ENCODE measurements at places on chromosomes 12 and 14.
A peak's percentile ranks its signal among the peaks of the same experiment; 100 is the strongest.

DNA sequence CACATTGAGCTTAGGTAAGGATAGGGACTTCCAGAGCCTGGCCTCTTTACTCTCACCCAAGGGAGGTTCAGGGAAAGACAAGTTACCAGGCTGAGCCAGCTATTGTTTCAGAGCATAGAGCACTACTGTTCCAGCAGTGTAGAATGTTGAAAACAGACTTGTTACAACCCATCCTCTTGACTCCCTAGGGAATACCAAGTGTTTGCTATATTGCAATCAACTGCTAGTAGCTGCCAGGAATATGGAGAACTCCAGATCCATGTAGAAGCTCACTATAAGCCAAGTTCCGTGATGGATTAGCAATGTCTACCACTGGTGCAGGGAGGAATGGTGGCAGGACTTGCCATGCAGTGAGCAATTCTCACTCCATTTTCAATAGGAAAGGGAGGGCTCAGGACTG is 199.8 kb upstream of the RBM19 start:
- DNase-seq: no peak

DNA sequence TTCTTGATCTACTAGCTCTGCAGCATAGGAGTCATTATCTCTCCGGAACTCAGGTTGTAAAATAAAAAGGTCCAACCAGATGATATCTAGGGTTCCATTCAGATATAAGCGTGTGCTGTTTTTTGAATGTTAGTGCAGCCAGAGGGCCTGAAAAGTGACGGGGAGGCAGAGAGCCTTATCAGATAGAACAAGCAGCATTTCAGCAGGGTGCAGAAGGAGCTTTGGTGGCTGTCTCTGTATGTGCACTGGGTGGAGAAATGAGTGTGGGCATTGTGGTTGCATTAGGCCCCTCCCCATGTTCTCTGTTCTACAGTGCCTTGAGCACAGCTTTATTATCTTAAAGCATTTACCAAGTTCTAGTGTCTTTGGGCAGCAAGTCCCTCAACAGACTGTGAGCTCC is 275.1 kb downstream of the NRXN3 start:
- DNase-seq: no peak

DNA sequence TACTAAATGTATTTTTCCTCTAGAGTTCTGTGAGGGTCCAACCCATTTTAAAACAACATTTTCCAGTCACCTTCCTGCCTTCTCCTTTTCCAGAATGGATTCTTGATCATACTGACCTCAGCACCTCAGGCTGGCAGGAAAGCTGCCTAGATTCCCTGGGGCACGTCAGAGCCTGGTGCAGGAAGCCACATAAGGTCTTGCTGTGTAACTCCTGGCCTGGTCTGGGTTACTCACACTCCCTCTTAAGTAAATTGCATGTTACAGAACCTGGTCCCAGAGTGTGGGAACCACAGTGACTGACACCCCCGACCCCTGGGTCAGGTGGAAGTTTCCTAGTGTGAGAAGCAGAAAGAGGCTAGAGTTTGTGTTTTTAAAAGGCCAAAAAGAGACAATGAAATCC is 209.8 kb downstream of the SPTSSA start:
- no peak for DNase-seq

DNA sequence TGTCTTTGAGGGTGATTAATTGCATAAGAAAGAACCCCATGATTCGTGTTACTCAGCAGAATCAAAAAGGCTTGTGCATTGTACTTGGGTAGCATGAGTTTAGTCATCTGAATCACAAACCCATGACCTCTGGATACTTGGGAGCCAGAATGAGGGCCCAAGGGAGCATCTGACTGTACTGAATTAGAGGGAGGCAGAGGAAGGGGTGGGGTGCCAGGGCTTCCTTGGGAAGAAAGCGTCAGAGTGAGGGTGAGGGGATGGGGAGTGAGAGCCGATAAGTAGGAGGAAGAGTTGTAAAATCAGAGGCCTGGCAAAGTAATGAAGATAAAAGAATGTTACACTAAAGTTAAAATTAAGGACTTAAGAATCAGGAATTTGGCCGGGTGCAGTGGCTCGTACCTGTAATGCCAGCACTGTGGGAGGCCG is 29.8 kb downstream of the GPRC5D start:
- no peak for DNase-seq

DNA sequence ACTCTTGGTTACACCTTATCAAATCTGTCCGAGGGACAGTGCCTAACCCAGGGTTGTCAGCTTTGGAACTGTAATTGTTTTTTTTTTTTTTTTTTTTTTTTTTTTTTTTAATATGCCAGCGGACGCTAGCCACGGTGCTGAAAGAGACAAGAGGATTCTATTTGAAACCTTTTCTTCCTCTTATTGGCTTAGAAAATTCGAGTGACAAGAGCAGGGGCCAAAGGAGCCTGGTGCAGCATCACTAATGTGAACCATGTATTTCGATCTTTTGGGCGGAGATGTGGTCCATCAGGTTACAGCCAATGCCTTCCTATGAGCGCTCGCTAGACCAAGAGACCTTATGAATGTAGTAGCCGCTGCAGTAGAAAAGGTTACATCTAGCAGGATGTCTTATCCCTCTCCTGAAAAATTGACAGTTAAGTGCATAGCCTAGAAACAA is 922 bp downstream of the PTPRR start:
- DNase-seq: no peak

GRCh38 chr14:103932791-103933490 is 4.7 kb downstream of the TDRD9 start:
- no peak for DNase-seq

- no peak for DNase-seq
Observed at GRCh38 chr12:113043240-113043639, 13.3 kb upstream of the DTX1 start.

DNA sequence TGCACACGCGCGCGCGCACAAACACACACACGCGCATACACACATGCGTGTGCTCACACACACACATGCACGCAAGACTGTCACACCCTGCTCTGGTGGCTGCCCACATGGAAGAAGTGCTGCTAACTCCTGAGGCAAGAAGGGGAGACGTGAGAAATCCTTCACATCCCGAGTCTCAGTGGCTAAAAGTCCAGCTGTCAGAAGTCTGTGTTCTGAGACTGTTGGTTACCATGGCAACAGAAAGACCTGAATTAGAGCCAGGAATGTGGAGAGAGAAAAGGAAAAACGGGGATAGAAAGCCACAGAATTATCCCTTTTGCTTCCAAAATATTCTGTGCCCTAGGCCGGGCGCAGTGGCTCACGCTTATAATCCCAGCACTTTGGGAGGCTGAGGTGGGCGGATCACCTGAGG is 71.2 kb downstream of the PPFIBP1 start:
- DNase-seq: no peak

GRCh38 chr14:103087343-103087835 is 3.4 kb downstream of the LBHD2 start:
- no peak for DNase-seq

DNA sequence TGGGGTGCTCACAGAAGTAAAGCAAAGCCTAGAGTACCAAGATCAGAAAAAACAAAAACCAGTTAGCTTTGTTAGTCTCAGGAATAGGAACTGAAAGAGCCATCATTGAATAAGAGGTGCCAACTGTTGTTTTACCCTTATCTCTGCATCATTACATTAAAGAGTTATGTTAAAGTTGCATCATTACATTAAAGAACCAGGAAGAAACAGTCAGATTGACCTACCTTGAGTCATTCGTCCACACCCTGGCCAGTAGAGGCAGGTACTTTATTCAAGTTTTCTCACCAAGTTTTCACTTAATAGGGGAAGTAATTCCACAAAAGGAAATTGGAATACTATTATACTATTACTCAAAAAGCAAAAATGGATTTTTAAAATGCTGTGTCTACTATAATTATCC is 121.7 kb upstream of the CNOT2 start:
- no peak for DNase-seq

DNA sequence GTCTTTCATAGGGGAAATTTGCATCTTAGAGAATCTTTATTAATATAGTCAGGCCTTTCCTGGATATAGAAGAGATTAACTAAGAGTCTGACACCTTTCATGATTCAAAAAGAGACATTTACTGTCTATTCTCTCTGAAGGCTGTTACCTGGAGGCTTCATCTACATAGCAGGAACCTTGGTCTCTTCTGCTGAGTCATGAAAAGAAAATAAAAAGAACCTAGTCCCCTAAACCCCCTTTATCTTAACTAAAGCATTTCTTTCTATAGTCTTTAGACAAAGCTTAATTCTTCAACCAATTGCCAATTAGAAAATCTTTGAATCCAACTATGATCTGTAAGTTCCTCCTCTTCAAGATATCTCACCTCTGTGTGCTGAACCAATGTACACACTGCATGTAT is 33.1 kb downstream of the RPS29 start:
- DNase-seq: no peak

DNA sequence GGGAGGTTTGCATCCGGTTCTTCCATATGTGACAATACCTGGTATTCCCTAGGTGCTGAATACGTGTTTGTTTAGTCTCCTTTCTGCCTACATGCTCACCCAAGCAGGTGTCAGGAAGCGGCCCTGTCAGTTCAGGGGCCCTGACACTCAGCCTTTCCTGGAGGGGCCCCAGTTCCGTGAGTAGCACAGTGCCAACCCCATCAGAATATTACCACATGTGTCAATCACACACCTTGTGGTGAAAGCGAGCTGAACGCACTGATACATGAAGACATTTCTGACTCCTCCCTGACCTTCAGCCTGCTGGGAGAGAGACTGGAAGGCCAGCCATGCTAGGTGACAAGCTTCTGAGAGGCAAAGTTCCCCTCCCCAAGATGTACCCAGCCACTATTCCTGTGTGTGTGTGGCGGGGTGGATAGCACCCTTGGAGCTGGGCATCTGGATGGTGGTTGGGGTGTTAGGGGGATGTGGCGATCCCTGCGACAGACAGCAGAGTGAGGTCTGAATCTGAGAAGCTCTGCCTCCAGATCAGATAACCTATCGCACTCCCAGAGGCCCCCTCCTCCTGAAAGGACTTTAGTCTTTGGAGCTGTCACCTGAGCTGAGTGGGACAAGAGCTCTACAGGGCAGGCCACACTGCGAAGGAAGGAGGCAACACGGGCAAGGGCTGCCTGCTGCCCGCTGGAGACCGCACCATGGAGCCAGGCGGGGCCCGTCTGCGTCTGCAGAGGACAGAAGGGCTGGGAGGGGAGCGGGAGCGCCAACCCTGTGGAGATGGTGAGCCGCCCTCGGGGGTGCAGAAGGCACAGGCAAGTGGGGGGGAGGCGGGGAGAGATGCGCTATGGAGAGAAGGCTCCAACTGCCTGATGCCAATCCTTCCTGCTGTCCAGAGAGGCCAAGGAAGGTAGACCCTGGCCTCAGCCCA is at the start of gene SOAT2:
Gene SOAT2, plus strand, starts transcription at position 604 of the 925 bp plus-strand sequence. Its CDS starts 92 bp downstream, at position 696.
- peak; percentile 65 for DNase-seq

DNA sequence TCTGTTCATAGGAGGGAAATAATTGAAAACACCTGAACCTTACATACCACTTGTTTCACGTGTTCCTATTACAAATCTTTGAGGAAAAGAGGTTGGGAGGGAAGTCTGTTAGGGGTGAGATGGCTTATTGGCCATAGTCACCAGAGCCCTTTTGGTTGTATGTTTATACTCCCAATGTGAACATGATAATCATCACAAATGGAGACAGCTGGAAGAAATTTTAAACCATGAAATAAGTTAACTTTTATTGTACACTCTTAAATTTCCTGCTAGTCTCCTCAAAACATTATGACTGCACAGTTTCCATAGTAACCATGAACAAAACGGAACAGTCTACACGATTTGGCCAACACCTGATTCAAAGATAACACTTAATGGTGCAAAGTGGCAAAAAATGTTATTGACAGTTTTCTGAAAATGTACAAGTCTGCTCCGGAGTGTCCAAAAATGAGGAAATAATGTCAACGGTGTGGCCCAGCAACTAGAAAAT is 56.9 kb downstream of the LMNTD1 start:
- DNase-seq: peak; percentile 2

DNA sequence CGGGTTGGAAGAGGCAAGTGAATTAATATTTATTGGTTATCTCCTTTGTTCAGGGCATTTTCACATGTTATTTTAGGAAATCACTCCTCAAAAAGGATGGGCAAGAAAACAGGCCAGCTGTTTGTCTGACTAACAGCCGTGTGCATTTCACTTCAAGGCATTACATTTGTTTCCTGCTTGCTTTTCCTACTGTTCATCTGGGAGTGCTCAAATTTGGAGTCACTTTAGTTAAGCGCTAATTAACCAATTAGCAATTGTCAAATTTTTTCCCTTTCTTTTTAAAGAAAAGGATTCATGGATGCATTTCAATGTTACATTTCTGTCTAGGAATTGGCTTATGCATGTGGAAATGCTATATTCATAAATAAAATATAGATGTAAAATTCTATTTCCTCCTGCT is 415.9 kb downstream of the NELL2 start:
- no peak for DNase-seq

DNA sequence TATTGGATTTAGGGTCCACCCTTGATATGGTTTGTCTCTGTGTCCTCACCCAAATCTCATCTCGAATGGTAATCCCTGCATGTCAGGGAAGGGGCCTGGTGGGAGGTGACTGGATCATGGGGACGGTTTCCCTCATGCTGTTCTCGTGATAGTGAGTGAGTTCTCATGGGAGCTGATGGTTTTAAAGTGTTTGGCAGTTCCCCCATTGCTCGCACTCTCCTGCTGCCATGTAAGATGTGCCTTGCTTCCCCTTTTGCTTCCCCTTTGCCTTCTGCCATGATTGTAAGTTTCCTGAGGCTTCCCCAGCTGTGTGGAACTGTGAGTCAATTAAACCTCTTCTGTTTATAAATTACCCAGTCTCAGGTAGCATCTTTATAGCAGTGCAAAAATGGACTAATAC is 118.3 kb downstream of the VRK1 start:
- DNase-seq: no peak

GRCh38 chr14:24315243-24315806 is 4.0 kb downstream of the LTB4R start:
- no peak for DNase-seq

GRCh38 chr12:50567926-50568325 is 63.1 kb downstream of the DIP2B start:
- DNase-seq: no peak

- no peak for DNase-seq
Observed at GRCh38 chr12:125387206-125387605, 322.0 kb downstream of the AACS start.

DNA sequence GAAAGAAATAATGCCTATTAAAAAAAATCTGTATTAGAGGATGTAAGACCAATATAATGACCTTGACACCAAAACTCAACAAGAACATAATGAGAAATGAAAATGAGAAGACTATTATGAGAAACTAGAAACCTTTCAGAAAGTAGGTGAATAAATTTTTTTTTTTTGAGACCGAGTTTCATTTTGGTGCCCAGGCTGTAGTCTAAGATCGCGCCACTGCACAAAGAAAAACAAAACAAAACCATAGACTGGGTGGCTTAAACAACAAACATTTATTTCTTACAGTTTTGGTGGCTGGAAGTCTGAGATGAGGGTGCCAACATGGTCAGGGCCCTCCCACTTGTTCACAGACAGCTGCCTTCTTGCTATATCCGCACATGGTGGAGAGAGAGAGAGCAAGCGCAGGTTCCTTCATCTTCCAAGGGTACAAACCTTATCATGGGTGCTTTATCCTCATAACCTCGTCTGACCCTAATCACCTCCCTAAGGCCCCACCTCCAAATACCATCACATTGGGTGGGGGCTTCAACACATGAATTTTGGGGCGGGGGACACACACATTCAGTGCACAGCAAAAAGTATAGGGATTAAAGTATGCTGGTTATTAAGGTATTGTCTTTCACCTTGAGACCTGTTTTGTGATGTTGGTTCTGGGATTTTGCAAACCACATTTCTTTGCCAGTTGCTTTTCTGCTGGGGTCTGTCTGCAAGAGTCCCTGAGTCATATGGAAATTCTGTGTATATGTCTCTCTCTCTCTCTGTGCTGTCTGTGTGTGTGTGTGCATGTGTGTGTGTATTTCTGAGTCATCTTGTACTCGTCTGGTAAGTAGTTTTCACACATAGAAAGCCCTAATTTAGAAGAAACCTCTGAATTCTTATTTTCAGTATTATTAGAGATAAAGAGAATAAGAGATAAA is 26.2 kb downstream of the ZCRB1 start:
- peak; percentile 62 for DNase-seq

- DNase-seq: no peak
Observed at GRCh38 chr12:94222351-94223084, 74.1 kb downstream of the PLXNC1 start.

Measured in CD4-positive, alpha-beta T cell treated with Interleukin-15 for 4 hours (primary cell).